ENCODE measurements at places on chromosomes 4 and X.

DNA sequence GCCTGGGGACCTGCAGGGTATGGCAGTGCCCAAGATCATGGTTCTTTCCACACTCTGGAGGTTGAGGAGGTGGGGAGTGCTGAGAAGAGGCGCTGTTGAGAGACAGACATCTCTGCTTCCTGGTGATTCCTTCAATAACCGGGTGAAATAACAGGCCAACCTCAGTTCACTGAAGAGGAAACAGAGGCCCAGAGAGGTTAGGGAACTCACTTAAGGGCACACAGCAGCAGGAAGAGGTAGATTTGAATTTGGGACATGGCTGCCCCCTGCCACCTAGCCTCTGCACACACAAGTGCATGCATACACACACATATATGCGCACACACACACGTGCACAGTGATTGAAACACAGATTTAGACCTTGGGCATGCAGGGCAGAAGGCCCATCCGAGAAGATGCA, 24.9 kb upstream of the HMX1 start:
- H3K4me1 ChIP-seq = no peaks in the 10 kb centered on the region
- H3K27me3 ChIP-seq = peaks cover 56% of the 10 kb centered on the region
- no peaks in the 10 kb centered on the region for H3K36me3 ChIP-seq
- DNase-seq = no peak
- H3K4me3 ChIP-seq = no peak overlapping the region
- H3K27ac ChIP-seq = no peak overlapping the region

- no peak for DNase-seq
- H3K4me3 ChIP-seq = no peak overlapping the region
- no peaks in the 10 kb centered on the region for H3K4me1 ChIP-seq
- no peaks in the 10 kb centered on the region for H3K27me3 ChIP-seq
- H3K27ac ChIP-seq = no peak overlapping the region
These were observed 57.1 kb downstream of the USP9X start for GRCh38 chrX:41142130-41142910.

DNA sequence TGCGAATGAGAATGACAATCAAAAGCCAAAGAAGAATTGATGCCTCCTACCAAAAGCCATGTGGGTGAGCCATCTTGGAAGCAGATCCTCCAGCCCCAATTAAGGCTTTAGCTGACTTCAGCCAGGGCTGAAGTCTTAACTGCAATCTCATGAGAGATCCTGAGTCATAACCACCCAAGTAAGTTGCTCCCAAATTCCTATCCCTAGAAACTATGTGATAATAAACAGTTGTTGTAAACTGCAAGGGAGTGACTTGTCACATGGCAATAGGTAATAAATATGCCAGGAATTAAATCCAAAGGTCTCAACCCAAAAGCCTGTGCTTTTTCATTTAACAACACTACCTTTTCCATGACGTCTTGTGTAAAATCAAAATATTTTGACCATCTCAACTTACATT, 154.2 kb upstream of the TBL1X start:
- no peaks in the 10 kb centered on the region for H3K36me3 ChIP-seq
- DNase-seq = no peak
- H3K4me3 ChIP-seq = no peak overlapping the region
- no peak overlapping the region for H3K27ac ChIP-seq
- H3K27me3 ChIP-seq = no peaks in the 10 kb centered on the region

- no peaks in the 10 kb centered on the region for H3K27me3 ChIP-seq
- H3K36me3 ChIP-seq = no peaks in the 10 kb centered on the region
- H3K4me1 ChIP-seq = no peaks in the 10 kb centered on the region
These were observed 2464.6 kb downstream of the PCDH7 start for GRCh38 chr4:33184657-33185290.

GRCh38 chr4:170030121-170030520, 3.9 kb upstream of the MFAP3L start:
- H3K4me1 ChIP-seq = peaks cover 15% of the 10 kb centered on the region
- H3K27me3 ChIP-seq = peaks cover 2% of the 10 kb centered on the region
- H3K4me3 ChIP-seq = no peak overlapping the region
- H3K36me3 ChIP-seq = no peaks in the 10 kb centered on the region
- no peak for DNase-seq
- no peak overlapping the region for H3K27ac ChIP-seq

DNA sequence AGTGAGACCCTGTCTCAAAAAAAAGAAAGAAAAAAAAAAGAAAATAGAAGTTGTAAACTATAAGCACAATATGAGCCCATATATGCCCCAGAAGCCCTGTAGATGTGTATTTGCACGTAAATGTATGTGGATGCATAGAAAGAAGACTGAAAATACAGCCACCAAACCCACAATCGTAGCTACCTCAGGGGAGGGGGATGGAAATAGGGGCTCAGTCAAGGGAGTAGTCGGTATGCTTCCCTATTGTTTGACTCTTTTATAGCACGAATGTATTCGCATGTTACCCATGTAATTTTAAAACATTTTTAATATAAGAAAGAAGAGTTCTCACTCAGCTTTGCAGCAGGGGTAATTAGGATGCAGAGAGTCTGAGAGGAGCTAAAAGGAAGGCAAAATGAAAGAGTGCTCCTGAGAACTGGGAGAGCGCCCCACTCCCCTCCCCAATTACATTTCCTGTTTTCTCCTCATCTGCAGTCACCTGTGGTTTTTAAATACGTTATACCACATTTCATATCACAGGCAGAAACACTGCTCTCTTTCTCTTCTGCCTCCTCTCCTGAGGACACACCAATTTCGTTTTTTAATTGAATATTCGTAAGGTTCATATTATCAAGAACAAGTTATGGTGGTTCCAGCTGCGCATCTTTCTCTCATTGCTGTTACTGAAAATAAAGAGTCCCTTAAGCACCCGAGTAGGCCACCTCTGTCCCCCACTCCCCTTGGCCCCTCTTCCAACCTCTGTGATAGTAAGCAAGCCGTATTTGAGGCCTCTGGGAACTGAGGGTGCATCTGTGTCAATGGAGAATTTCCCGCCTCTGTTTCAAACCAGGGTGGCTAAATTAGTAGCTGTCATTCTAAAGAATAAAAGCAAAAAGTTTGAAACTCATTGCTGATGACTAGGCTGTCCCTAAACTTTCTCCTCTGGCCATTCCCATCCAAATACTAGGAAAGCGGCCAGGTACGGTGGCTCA, 10.7 kb downstream of the SEPTIN6 start:
- no peaks in the 10 kb centered on the region for H3K27me3 ChIP-seq
- peak; percentile 45 for DNase-seq
- H3K4me3 ChIP-seq = peak overlapping the region; percentile 34

- no peaks in the 10 kb centered on the region for H3K27me3 ChIP-seq
- no peak for DNase-seq
- H3K4me3 ChIP-seq = no peak overlapping the region
These were observed 72.4 kb downstream of the APBB2 start for GRCh38 chr4:41141900-41142299.

DNA sequence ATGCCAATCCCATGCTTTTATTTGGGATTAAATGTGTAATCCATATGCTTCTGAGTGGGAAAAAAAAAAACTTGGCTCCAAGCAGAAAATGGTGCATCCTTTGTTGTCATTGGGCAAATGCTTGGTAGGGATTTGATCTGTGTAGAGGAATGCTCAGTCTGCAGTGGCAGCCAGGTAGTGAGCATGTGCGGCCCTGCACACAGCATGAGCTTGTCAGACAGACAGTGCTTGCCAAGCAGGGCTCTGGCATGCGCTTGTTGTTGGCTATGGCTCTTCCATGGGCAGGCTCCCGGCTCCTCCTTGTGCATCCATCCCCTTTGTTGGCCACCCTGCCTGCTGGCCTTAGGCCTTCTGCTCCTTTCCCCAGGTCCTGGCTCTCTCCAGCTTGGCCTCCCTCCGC, 130.3 kb downstream of the GPR143 start:
- no peaks in the 10 kb centered on the region for H3K36me3 ChIP-seq
- H3K27me3 ChIP-seq = no peaks in the 10 kb centered on the region
- H3K4me3 ChIP-seq = no peak overlapping the region
- DNase-seq = no peak
- H3K4me1 ChIP-seq = no peaks in the 10 kb centered on the region

DNA sequence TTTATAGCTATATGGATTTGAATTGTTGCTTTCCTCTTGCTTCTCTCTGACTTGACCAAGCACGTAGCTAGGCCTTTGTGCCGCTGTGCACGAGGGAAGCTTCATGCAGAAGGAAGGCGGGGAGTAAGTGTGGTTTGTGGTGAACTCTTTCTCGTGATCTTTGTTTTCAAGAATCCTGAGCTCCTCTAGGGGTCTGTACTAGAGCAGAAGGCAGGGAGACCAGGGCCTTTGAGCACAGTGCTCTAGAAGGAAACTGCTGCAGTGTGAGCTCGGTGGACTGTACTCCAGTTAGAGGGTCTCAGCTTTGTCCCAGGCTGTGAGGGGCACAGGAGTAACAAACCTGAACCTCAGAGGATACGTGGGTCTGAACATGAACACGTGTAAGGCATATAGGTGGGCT, 49.0 kb downstream of the AGA start:
- no peaks in the 10 kb centered on the region for H3K36me3 ChIP-seq
- DNase-seq = peak; percentile 16
- peak overlapping the region; percentile 22 for H3K27ac ChIP-seq
- H3K4me1 ChIP-seq = peaks cover 30% of the 10 kb centered on the region

DNA sequence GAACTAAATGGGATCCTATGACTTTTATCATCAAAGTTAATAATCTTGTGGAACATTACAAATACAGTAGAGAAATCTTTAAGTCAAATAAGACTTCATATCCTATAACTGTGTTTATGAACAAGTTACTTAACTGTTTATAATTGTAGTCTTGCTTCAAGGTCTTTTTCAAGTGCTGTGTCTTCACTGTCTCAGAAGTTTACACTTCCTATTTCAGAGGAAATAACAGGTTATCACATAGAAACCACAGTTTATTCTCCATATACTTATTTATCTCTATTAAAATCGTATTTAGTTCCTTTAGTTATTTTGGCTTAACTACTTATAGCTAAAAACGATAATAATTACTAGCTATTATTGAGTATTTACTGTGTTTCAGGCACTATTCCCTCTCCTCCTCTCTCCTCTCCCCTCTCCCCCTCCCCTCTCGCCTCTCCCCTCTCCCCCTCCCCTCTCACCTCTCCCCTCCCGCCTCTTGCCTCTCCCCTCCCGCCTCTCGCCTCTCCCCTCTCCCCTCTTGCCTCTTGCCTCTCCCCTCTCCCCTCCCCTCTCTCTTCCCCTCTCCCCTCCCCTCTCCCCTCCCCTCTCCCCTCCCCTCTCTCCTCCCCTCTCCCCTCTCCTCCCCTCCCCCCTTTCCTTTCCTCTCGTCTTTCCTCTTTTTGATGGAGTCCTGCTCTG, 63.7 kb downstream of the RBPJ start:
- no peaks in the 10 kb centered on the region for H3K27me3 ChIP-seq
- no peak for DNase-seq
- peaks cover 11% of the 10 kb centered on the region for H3K36me3 ChIP-seq
- no peak overlapping the region for H3K27ac ChIP-seq

DNA sequence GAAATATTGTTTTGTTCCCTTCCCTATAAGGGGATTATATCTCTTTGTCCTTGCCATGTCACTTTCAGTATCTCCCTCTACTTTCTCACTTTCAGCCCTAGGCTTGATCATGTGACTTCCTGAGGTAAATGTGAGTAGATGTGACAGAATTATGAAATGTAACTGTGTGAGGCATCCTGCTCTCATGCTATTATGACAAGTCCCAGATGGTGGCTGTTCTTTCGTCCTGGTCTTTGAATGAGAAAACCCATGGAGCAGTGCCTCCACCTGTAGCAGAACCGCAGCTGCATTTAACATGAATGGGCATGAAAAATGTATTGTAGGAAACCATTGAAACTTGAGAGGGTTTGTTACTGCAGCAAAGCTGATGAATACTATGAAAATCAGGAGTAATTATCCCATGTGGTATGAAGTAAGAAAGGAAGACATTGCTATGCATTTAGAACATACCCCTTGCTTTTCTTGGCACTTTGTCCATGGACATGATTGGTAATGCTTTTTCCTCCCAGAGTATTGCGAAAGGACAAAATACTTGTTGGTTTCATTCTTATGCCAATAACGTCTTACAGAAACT, 202.2 kb upstream of the GPRIN3 start:
- peaks cover 3% of the 10 kb centered on the region for H3K4me1 ChIP-seq
- peak; percentile 1 for DNase-seq
- no peak overlapping the region for H3K27ac ChIP-seq
- H3K36me3 ChIP-seq = no peaks in the 10 kb centered on the region
- H3K4me3 ChIP-seq = no peak overlapping the region

GRCh38 chrX:2629316-2630007, 61.6 kb upstream of the CD99 start:
- DNase-seq = peak; percentile 69
- peak overlapping the region; percentile 16 for H3K4me3 ChIP-seq
- H3K36me3 ChIP-seq = peaks cover 18% of the 10 kb centered on the region
- peak overlapping the region; percentile 86 for H3K27ac ChIP-seq

- H3K4me3 ChIP-seq = no peak overlapping the region
- no peaks in the 10 kb centered on the region for H3K36me3 ChIP-seq
These were observed 8.0 kb downstream of the PPARGC1A start for GRCh38 chr4:23881674-23882337.

GRCh38 chr4:121738780-121739535, 26.0 kb downstream of the SMIM43 start:
- H3K4me1 ChIP-seq = no peaks in the 10 kb centered on the region
- H3K27ac ChIP-seq = no peak overlapping the region
- no peaks in the 10 kb centered on the region for H3K27me3 ChIP-seq
- H3K4me3 ChIP-seq = no peak overlapping the region

DNA sequence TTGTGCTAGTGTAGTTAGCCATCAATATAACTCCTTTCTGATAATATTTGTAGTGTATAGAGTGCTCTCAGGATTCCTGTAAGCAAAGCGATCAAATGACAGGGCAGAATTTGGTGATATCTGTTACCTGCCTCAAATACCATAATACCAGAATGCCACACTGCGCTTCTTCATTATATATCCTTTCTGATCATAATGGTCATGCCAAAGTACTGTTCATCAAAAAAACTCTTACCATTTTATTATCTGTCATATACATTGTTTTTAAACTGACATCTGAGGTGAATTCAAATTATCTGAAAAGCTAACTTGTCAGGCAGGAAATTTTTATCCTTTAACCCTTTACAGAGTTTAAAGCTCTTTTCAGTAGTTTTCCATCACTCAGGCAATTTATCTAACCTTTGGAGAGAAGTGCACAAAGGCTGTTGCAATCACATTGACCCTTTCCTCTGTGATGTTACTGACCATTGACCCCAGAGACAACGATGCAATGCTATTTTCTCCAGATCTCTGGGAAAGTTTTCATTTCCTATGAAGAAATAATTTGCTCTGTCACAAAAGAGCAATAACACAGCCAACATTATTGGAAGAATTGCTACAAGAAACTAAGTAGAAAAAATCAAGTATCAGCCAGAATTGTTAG, 37.4 kb downstream of the UGT2B4 start:
- H3K36me3 ChIP-seq = no peaks in the 10 kb centered on the region
- DNase-seq = no peak
- H3K4me3 ChIP-seq = no peak overlapping the region
- no peak overlapping the region for H3K27ac ChIP-seq

DNA sequence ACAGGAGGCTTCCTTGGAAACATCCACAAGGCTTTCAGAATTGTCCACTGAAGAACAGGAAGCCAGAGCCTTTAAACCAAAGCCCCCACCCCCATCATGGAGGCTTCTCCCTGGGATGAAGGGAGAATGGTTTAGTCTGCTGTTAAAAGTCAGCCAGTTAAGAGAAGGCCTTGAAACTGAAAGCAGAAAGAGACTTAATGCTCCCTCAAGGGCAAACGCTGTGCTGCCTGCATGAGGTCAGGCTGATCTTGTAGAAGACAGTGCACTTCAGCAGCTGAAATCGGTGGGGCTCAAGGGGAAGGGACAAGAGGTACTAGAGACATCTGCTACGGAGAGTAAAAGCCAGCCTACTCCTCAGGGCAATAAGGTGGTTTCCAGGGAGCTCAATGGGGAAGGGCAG, 69.0 kb downstream of the HPRT1 start:
- no peaks in the 10 kb centered on the region for H3K27me3 ChIP-seq
- H3K27ac ChIP-seq = no peak overlapping the region
- H3K4me1 ChIP-seq = no peaks in the 10 kb centered on the region

GRCh38 chr4:86542319-86543027, 51.6 kb upstream of the PTPN13 start:
- H3K36me3 ChIP-seq = no peaks in the 10 kb centered on the region
- DNase-seq = no peak
- no peak overlapping the region for H3K4me3 ChIP-seq
- H3K27me3 ChIP-seq = no peaks in the 10 kb centered on the region
- no peaks in the 10 kb centered on the region for H3K4me1 ChIP-seq

Measured in T-cell (primary cell).